ENCODE measurements at places on chromosomes 5 and 9.

GRCh38 chr5:14587150-14587549 is 5.6 kb downstream of the OTULINL start:
- no peak for DNase-seq

GRCh38 chr9:117304549-117304948 is 110.3 kb downstream of the ASTN2 start:
- DNase-seq: no peak

- DNase-seq: no peak
These were observed 168.4 kb downstream of the RASEF start for GRCh38 chr9:82894548-82894947.

GRCh38 chr5:179381691-179382090 is 36.4 kb upstream of the ADAMTS2 start:
- no peak for DNase-seq

DNA sequence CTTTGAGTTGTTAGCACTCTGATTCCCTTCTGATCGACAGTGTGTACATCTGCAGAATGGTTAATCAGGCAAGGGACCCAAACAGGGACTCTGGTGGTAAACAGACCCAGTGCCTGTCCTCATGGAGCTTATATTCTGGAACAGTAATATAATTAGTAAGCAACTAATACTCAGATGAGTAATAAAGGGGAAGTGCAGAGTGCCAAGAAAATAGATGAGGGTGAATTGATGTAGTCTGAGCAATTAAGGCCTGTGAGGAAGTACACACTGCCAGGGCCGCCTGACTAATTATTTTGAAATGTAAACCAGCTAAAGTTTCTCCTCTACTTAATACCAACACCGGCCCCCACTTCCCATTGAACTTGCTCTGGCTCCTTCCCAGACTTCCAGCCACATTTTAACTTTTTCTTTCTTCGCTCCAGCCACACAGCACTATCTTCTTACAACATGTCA is 4.2 kb downstream of the DHX29 start:
- DNase-seq: no peak

DNA sequence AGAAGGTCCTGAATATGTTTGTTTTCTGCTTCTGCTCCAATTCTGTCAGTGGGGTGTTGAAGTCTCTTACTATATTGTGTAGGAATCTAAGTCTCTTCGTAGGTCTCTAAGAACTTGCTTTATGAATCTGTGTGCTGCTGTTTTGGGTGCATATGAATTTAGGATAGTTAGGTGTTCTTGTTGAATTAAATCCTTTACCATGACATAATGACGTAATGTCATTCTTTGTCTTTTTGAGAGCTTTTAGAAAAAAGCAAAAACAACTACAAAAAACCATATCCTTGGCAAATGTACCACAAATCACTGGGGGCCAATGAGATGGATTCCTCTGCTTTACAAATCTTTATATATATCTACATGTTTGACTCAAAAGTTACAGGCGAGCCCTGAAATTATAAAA is 576.1 kb downstream of the CDH18 start:
- DNase-seq: no peak

- peak; percentile 68 for DNase-seq
These were observed 46.7 kb downstream of the MEF2C start for GRCh38 chr5:88836195-88836838.

- DNase-seq: no peak
These were observed 129.4 kb downstream of the GHR start for GRCh38 chr5:42552597-42552996.

- peak; percentile 54 for DNase-seq
These were observed 132.0 kb downstream of the SEC61B start for GRCh38 chr9:99354104-99354503.

DNA sequence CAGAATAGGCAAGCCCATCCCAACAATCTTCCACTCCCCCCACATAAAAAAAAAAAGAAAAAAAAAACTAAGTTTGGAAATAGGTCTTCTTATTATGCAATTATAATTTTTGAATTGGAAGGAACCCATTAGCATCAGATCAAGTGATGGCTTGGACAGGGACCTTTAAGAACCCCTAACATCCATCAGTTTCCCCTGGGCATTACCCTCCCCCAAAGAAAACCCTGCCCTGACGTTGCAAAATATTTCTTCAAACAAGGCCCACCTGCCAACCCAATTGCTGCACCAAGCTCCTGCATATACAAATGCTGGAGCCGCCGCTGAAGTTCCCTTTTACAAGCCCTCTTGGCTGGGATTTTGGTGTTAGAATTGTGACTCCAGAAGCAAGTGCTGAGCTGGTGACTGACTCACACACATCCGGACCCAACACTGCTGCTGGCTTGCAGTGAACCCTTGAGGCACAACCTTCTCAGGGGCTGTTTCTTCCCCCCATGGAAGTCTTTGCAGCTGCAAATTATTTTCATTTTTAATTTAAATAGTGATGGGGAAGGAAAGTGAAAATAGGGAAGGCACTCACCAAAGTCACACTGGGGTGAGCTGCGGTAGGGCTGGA is 56.1 kb upstream of the AFAP1L1 start:
- DNase-seq: peak; percentile 30

- peak; percentile 26 for DNase-seq
These were observed 60.0 kb upstream of the TUT7 start for GRCh38 chr9:86413971-86414880.

DNA sequence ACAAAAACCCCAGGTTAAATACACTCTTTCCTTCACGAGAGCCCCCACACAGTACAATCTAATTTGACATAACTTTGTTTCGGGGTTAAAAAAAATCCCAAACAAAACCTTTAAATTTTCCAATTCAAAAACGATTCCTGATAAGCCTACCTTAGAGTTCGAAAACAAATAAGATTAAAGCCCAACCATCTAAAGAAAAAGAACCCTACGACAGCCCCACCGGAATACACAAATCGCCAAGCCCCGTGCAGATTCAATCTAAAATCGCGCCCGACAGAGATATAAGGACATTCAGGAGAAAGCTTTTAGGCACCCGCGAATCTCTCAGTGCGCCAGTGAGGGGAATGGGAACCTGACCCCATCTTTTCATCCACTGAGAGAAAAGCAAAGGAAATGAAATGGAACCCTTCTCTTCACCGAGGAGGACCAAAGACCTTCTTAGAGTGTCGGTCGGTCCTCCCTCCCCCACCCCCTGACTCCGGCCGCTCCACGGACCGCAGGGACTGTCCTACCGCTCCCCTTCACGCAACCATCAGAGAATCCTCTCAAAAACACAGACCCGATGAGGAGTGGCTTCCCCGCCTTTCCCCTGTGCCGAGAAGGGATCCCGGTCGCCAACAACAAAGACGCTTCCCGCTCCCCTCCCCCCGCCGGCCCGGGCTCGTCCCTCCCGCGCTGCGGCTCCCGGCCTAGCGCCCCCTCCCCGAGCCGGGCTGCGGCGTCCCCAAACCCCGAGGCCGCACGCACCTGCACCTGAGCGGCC is 925 bp downstream of the ABHD17B start:
- DNase-seq: peak; percentile 33

- DNase-seq: no peak
These were observed 32.3 kb upstream of the ZNF462 start for GRCh38 chr9:106830527-106831150.

GRCh38 chr9:18037981-18038380 is 436.0 kb upstream of the ADAMTSL1 start:
- DNase-seq: no peak

DNA sequence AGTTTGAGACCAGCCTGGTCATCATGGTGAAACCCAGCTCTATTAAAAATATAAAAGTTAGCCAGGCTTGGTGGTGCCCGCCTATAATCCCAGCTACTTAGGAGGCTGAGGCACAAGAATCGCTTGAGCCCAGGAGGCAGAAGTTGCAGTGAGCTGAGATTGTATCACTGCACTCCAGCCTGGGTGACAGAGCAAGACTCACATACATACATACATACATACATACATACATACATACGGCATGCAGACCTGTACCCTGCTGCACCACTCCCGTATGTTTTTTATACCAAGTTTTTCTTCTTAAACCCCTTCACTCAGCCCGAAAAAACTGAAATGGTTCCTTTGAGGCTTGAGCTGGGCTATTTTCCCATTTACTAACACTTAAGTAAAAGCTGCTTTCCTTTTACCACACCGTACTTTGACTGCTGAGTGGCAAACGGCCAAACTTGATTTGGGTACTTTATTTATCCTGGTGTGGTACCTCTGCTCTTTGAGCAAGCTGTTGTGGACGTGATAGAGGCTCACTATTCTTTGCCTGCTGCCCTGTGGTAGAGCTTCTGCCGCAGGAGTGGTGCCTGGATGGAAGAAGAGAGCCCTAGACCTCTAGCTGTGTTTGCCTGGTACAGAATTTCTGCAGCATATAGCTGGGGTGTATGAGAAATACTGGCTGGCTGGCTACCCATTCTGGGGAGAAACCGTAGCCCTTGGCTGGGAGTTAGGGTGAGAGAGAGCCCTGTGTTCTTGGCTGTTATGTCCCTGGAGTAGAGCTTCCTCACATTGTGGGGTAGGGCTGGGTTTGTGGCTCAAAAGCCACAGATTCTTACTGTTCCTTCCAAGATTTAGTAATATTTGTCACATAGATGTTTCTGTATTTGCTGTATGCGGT is 19.4 kb downstream of the IPO11 start:
- peak; percentile 66 for DNase-seq

DNA sequence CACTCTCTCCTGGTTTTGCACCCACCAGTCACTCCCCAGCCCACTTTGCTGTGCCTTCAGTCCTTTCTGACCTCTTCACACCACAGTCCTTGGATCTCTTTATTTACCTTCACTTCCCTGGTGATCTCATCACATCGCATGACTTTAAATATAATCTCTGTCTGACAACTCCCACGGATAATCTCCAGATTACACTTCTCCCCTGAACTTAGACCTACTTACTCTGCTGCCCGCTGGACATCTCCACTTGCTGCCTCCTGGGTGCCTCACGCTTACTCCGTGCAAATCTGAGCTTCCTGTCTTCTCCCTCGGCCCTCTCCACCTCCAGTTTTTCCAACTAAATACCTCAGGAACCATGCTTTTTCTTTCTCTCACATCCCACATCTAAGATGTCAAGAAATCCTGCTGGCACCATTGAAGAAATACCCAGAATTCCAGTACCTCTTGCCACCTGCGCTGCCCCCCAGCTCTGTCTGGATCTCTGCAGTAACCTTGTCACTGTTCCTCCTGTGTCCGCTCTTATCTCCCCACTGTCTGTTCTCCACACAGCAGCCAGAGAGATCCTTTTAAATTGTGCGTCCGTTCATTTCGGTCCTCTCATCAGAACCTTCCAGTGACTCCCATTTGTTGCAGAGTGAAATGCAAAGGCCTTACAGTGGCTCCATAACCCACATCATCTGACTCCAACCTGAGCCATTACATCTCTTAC is 9.3 kb downstream of the SFXN1 start:
- no peak for DNase-seq

DNA sequence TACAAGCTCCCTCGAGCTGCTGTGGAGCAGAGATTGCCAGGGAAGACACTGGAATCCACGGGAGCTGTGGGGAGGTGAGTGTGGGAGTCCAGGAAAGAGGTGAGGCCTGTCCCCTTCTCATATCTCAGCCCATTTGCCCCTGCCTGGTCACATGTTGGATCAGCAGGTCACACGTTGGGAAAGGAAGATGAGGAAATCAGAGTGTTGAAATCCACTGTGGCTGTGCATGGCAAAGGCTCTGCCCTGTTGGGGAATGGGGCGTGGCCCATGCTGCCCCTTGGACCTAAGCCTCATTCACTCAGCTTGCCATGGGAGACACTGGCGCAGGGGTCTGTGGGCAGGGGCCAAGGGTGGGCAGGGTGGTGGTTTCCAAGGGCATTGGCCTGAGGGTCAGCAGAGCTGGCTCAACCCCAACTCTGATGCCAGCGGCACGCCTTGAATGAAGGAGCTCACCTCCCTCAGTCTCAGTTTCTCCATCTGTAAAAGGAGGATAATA is 85.4 kb upstream of the CPEB4 start:
- DNase-seq: peak; percentile 82

GRCh38 chr5:172694061-172694460 is 53.0 kb downstream of the NEURL1B start:
- no peak for DNase-seq

DNA sequence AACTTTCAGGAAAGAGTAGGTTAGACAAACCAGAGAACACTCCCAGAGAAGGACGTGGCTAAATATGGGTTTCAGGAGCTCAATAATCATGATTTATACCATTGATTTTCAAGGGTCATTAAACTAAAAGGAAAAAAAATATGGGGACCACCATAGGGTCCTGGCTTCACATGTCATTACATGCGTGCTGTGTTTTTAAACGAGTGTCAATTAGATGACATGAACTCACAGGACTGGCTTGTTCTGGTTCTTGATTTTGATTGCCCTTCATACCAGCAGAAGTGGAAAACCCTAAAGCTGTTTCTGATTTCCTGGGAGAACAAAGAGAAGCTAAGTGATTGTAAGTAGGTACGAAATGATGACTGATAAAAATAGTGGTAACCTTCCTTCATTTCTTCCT is 5.8 kb downstream of the ACOT12 start:
- no peak for DNase-seq

- DNase-seq: no peak
These were observed 9.3 kb downstream of the SH3RF2 start for GRCh38 chr5:145945620-145946111.

GRCh38 chr5:6143523-6143922 is 234.8 kb downstream of the MED10 start:
- no peak for DNase-seq

GRCh38 chr9:93572636-93573515 is 3.5 kb upstream of the PHF2 start:
- no peak for DNase-seq

GRCh38 chr5:168916266-168916665 is 337.1 kb upstream of the PANK3 start:
- peak; percentile 17 for DNase-seq

- no peak for DNase-seq
These were observed 168.5 kb upstream of the ISL1 start for GRCh38 chr5:51214746-51215145.

DNA sequence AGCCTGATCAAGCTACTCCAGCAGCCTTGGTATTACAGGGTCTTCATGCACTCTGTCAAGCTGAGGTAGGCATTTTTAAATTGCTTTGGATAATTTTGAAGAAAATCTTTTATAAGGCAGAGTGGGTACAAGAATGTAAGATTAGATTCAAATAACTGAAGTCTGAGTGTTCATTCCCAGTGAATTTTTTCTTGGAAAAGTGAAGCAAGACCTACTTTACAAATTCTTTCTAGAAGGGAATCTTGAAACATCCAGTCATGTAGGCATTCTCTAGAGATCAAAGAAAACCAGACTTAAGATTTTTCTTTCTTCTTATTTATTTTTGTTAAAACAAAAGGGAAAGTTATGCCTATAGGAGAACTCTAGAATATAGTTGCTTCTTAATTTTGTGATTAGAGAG is 139.0 kb downstream of the FOCAD start:
- DNase-seq: no peak

DNA sequence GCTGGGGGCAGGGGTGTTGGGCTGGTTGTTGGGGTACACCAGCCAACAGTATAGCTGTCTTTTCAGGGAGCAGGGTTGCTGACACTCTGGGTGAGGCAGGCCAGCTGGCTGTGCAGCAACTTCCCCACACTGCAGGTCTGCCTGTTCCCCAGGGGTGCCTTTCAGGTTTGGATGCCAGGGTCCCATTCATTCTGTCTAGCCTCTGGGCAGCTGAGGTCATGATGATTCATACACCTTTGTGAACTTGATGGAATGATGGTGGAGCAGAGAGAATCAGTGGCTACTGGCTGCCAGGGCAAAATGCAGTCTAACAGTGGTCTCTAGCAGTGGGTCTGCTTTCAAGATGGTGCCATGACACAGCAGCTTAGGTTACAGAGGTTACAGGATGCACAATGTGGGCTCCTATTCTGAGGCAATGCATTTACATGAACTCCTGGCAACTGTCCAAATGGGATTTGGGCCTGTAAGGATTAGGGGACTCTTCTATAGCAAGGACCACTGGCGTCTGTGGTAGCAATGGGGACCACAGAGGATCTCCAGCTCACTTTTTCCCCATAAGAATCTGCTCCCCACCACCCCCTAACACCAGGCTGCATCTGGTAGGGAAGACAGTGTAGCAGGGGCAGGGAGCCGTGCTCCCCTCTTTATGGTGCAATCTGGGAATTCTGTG is 103.7 kb downstream of the FEM1C start:
- DNase-seq: no peak
